ENCODE measurements at places on chromosomes 1 and 21. TPM values are rescaled to one million over a fixed set of nuclear protein-coding genes. Genes with fewer than 3 reads are reported as not detected.
A peak's percentile ranks its signal among the peaks of the same experiment; 100 is the strongest.

FAM151A gene
- polyA plus RNA-seq: not detected

KRTAP19-3 gene
- polyA plus RNA-seq: not detected

PGD gene
- polyA plus RNA-seq: 61.4 TPM

- H3K36me3 ChIP-seq: no peaks in the 10 kb centered on the region
- H3K27ac ChIP-seq: peak overlapping the region; percentile 17
- no peaks in the 10 kb centered on the region for H3K27me3 ChIP-seq
- DNase-seq: peak; percentile 88
Observed at GRCh38 chr1:108107658-108108057, 92.5 kb downstream of the SLC25A24 start.

GRCh38 chr21:43718872-43719747 lies at the start of gene PDXK:
Gene PDXK, plus strand, starts transcription at chr21:43719129. Its CDS starts 166 bp downstream, at chr21:43719295.
- H3K27me3 ChIP-seq: no peaks in the 10 kb centered on the region
- peak within 1 kb of the TSS; percentile 81 for H3K4me3 ChIP-seq
- peak; percentile 93 for DNase-seq
- no peaks in the 10 kb centered on the region for H3K36me3 ChIP-seq

DNA sequence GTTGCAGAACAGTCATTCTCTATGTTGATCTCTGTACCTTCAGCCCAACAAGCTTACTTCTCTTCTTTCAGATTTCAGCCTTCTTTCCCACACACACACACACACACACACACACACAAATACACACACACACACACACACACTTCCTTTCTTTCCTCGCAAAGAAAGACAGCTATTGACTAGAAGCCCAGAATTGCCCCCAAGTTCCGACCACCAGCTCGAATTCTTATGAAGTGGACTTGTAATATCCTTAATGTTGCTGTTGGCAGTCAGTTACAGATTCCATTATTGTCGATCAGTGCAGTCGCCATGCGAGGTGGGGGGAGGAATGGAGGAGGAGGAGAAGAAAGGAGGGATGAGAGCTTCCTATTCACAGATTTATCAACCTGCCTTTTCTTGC lies 125.5 kb downstream of the CLEC20A start:
- H3K4me3 ChIP-seq: peak overlapping the region; percentile 63
- H3K36me3 ChIP-seq: no peaks in the 10 kb centered on the region
- peak; percentile 44 for DNase-seq
- H3K27ac ChIP-seq: peak overlapping the region; percentile 10
- H3K4me1 ChIP-seq: peaks cover 32% of the 10 kb centered on the region

ARHGAP30 gene
- 0.21 TPM for polyA plus RNA-seq

GPN2 gene
- polyA plus RNA-seq: 26.3 TPM

DNA sequence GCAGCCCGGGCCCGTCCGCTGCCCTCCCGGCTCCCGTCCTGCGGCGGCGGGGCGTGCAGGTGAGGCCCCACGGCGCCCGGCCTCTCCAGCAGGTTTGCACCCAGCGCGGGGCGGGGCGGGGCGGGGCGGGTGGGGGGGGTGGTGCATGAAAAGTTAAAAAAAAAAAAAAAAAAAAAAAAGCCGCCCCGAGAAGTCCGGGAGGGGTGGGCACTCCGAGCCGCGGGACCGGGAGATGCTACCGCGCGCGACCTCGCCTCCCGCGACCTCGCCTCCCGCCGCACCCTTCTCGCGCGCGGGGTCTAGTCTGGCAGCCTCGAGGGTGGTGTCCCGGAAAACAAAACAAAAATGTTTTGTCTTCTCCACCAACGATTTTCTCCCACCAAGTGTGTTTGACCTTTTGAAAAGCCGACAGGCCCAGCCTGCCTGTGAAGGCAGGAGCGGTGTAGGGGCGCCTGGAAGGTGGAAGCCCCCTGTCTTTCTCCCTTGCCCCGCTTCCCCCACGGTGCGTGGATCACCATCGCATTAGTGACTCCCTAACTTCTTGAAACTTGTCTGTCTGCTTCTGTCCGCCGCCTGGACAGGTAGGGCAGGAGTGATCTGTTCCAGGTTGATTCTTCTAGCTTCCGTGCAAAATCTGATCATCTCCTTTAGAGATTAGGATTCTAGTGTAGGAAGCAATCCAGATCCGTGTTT lies 569 bp downstream of the RCAN3 start:
- H3K4me1 ChIP-seq: peaks cover 7% of the 10 kb centered on the region
- H3K27me3 ChIP-seq: no peaks in the 10 kb centered on the region
- no peak overlapping the region for H3K27ac ChIP-seq
- no peak for DNase-seq

Data from GM23248 (cell line).